ENCODE measurements at places on chromosomes 4 and X. TPM values are rescaled to one million over a fixed set of nuclear protein-coding genes. Genes with fewer than 3 reads are reported as not detected.
A peak's percentile ranks its signal among the peaks of the same experiment; 100 is the strongest.

Gene ARHGAP6
- total RNA-seq = 0.22 TPM

Gene DOCK11
- 0.20 TPM for total RNA-seq

DNA sequence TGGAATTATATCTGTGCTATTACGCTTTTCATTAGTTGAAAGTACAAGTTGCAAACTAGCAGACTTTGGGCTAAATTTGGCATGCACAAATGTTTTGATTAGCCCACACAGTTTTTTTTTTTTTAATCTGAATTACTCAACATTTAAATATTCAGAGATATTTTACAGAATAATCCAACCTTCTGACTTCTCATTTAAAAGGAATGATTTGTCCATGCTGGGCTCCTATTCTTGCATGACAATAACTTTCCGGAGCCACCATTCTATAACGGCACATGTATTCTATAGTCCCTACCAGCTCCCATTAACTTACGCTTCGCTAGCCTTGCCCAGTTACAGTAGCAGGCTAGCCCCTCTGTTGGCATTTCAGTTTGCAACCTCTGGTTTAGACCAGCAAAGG is 219.3 kb upstream of the FTHL17 start:
- no peak for DNase-seq

DNA sequence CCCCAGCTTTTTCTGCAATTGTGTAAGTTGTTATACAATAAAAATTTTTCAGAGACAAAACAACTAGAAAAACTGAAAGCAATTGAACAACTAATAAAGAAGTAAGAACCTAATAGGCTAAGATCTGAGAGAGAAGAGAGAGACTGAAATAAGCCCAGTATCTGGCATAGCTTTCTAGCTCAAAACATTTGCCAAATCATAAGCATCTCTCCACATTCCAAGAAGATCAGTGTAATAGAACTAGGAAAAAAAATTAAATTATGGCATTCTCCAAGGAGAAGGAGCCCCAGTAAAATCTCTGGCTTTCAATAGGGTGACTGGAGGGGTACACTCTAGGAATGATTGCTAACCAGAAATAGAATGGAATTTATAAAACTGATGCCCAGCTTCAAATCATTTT is 19.0 kb upstream of the PPP3CA start:
- no peak for DNase-seq

DNA sequence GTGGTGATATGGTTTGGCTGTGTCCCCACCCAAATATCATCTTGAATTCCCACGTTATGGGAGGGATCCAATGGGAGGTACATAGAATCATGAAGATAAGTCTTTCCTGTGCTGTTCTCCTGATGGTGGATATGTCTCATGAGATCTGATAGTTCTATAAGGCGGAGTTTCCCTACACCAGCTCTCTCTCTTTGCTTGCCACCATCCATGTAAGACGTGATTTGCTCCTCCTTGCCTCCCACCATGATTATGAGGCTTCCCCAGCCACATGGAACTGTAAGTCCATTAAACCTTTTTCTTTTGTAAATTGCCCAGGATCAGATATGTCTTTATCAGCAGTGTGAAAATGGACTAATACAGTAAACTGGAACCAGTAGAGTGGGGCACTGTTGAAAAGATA is 39.5 kb downstream of the HSD17B13 start:
- no peak for DNase-seq

Gene FGFR3
- total RNA-seq = 1.3 TPM

Gene MAGEA8
- not detected for total RNA-seq

- no peak for DNase-seq
Measured at GRCh38 chrX:49932791-49933190, 10.4 kb downstream of the CLCN5 start.

GRCh38 chrX:123626962-123627361 is 105.9 kb downstream of the THOC2 start:
- DNase-seq = no peak

GRCh38 chr4:82948647-82949204 is 48.2 kb downstream of the THAP9 start:
- DNase-seq = peak; percentile 74

Gene PABPC5
- total RNA-seq = 1.6 TPM

- DNase-seq = no peak
Measured at GRCh38 chr4:152117933-152118507, 357.2 kb upstream of the GATB start.

DNA sequence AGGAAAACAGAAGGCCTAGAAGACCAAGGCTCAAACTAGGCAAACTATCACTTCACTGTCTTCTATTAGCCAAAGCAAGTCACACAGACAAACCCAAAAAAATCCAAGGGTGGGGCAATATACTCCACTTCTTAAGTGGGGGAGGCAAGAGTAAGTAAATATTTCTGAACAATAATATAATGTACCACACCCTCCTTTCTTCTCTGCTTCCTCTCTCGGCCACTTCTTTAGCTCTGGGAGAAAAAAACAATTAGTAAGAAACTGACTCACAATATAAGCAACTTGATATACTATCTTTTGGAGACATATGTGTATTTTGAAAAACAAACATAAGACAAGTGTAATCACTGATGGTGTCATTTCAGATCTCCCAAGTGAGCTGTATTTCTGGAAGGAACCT is 14.8 kb downstream of the DCAF8L1 start:
- no peak for DNase-seq

Gene TMEM255A
- not detected for total RNA-seq

GRCh38 chrX:41412261-41413081 is 34.7 kb upstream of the NYX start:
- no peak for DNase-seq

DNA sequence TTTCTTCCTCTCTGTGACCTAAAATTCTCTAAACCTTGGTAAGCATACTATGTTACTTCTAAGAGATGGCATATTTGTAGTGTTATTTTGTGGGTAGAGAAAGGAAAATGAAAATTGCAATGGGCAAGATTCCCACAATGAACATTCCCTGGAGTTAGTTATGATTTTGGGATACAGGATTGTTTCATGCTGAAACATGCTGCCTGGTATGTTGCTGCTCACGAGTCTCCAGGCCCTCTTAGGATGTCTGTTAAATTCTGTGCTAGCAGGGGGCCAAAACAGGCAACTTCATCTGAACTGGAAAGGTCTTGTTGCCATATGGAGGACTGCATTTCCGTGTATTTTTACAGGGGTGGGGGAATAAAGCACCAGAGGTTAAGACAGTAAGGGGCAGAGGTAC is 18.9 kb upstream of the MSMO1 start:
- no peak for DNase-seq

DNA sequence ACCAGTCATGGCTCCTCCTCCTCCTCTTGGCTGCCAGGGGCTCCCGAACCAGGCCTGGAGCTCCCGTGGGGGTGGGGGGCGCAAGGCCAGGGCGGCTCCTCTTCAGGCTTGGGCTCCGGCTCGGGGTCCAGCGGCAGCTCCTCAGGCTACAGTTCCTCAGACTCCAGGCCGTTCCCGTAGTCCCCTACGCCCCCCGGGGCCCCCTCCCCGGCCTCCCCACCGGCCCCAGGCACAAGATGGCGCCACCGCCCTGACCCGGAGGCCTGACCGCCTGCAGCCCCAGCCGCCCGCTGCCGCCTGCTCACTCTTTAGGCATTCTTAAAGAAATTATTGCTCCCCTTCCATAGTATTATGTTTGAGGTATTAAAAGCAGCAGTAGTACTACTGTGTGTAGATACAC is 54.5 kb downstream of the TAF1 start:
- no peak for DNase-seq

GRCh38 chr4:1509366-1509765 is 103.1 kb upstream of the NKX1-1 start:
- no peak for DNase-seq

All from lung microvascular endothelial cell (primary cell).